ENCODE measurements at places on chromosomes 6 and 20.

DNA sequence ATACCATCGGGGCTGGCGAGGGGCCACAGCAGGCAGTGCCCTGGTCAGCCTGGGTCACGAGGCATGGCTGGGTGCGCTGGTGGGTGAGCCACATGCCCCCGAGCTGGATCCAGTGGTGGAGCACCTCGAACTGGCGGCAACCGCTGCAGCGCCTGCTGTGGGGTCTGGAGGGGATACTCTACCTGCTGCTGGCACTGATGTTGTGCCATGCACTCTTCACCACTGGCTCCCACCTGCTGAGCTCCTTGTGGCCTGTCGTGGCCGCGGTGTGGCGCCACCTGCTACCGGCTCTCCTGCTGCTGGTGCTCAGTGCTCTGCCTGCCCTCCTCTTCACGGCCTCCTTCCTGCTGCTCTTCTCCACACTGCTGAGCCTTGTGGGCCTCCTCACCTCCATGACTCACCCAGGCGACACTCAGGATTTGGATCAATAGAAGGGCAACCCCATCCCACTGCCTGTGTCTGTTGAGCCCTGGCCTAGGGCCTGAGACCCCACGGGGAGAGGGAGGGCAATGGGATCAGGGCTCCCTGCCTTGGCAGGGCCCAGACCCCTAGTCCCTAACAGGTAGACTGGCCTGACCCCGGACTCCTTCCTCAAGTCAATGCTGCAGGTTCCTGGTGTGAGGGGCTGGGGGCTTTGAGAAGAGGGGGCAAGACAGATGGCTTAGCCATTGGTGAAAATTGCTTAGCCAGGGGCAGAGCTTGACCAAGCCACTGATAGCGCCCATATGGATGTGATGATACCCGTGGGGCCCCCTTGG lies 598 bp downstream of the TMEM239 start:
- no peak for DNase-seq

DNA sequence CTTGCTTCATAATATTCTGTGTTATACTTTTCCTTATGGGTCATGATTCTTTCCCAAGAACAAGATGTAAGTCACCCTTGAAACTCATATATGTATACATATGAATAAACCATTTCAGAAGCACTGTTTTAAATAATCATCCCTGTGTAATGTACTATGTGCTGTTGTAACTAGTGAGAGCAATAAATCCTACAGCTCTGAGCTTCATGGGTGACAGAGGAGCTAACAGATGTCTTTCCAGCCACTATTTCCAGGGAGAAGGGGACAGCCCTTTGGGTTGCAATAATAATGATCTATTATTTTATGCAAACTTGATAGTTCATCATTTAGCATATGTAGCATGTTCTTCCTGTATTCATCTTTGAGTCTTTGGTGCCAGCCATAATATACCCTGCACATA lies 342.8 kb downstream of the KIF16B start:
- no peak for DNase-seq

DNA sequence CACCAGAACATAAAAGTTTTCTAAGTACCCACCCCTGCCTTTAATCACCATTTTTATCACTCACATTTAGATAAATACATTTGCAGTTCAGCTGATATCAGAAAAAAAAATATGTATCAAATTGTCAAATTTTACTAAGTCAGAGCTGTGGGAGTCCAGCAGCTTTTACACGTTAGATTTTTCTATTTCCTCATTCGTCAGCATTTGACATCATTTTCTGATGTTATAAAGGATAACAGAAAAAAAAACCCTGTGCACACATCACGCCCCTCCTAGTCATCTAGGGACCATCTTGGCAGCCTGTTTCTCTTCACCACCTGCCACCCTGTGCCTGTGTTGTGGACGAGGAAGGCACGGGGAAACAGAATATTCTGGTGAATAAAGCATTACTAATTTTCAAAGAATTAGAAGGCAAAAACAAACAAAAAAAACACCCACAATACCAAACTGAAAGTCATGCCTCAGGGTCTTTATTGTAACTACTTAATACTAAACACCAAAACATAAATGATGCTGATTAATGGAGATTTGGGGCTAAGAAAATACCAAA lies 12.4 kb downstream of the B4GALT5 start:
- DNase-seq, result peak; percentile 27

DNA sequence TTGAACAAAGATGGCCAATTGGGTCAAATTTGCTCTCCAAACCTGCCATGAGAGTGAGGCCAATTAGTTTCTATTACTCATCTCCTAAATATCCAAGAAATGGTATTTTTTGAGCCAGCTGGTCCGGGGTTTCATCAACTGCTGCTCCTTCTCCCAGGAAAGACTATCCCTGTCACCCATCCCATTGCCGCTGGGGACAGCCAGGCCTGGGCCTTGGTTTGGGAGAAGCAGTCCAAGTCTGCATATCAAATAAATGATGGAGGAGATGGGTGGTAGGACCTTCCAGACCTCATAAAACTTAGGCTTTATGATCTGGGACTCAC lies 46.7 kb upstream of the TTPAL start:
- no peak for DNase-seq

- DNase-seq, result no peak
Measured at GRCh38 chr20:15005300-15005986, 668.0 kb upstream of the FLRT3 start.

GRCh38 chr6:98847416-98847778 lies 13.0 kb downstream of the POU3F2 start:
- no peak for DNase-seq

DNA sequence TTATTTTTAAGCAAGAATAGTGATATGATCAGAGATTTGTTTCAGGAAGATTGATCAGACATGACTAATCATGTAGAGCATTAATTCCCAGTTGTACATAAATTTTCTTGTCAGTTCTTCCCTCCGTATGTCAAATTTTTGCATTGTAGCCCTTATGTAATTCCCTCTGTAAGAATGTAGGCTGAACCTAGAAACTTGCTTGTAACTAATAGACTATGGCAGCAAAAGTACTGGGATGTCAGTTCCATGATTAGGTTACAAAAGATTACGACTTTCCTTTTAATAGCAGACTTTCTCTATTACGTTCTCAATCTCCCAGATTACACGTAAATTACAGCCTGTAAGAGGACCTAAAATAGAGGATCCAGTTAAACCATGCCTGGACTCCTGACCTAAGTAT lies 79.4 kb upstream of the EPHA7 start:
- DNase-seq, result no peak

DNA sequence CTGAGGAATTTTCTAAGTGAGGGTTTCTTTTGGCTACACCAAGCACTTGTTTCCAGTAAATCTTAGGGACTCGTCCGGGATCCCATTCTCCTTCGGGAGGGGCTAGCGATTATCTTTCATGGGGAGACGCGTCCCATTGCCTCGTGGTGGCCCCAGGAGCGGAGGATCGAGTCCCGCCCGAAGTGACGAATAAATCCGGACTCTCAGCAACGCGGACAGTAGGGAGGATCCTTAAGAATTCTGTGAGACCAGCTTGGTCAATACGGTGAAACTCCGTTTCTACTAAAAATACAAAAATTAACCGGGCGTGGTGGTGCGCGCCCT lies 69.1 kb upstream of the PRSS16 start:
- no peak for DNase-seq

- DNase-seq, result no peak
Measured at GRCh38 chr20:47117773-47118172, 223.1 kb downstream of the EYA2 start.

All from NCI-H1092 treated with DMSO at 0.1 percent for 48 hours (cell line).